ENCODE measurements at places on chromosomes 3 and 15.

GRCh38 chr3:143277531-143277930, 158.0 kb downstream of the CHST2 start:
- no peak for DNase-seq

DNA sequence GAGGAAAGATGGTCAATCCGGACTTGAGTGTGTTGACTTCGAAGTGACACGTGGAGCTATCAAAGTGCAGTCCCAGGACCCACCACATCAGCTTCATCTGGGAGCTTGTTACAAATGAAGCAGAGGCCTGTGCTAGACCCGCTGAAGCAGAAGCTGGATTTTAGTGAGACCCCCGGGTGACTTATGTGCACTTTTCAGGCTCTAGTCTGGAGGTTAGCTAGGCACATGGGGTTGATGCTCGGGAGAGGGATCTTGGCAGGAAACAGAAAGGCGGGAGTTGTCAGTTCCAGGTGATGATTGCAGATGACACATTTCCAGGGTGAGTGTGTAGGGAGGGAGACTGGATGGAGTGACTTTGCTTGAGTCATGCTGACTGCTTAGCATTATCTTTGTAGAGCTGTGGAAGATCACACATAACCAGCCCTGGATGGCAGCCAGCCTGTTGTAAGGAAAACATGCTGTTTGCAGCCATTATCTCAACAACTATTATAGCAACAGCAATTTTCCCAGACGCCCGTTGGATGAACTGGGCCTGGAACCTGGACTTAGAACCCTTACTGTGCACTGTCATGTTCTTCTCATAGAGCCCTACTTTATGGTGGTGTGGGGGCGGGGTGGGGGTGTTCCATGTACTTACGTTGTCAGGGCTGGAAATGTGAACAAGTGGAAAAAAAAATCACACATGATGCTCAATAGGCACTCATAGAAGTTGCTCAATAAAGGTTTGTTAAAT, 122.4 kb downstream of the THSD4 start:
- DNase-seq = peak; percentile 90

GRCh38 chr3:20752416-20752815, 566.4 kb upstream of the SGO1 start:
- no peak for DNase-seq

DNA sequence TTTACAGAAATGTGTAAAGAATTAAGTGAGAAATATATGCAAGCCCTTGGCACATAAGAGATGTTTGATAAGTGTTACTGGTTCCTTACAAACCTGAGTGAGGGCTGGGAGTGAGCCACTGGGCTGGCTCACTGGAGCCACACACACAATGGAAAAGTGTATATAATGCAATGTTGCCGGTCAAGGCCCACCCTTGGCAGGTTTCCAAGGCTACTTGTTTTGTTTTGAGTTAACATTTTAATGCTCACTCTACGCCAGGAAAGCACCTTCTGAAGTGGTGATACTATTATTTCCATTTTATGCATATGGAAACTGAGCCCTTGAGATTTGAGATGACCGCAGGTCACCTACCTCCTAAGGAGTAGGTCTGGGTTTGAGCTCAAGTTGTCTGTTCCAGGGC, 71.8 kb upstream of the FHIT start:
- DNase-seq = no peak

GRCh38 chr3:189947068-189947467, 173.6 kb downstream of the P3H2 start:
- no peak for DNase-seq

DNA sequence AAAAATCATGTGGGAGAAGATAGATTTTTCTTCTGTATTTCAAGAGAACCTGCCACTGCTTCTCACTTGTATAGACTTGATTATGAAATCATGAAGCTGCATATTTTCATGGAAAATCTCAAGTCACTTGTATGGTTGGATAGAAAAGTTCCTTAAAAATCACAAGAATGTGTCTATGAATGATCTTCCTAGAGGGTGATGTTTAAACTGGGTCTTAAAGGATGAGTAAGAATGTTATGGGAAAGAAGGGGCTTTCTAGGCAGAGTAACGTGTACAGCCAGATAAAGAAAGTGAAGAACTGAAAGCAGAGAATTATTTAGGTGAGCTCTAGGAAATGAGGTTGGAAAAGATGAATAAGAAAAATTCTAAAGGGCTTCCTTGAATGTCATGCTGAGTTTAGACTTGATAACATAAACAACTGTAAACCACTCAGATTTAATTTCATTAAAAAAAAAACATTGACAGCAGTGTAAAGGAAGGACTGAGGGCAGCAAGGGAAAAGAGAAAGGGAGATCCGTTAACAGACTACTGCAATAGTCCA, 5.0 kb downstream of the CD47 start:
- no peak for DNase-seq

DNA sequence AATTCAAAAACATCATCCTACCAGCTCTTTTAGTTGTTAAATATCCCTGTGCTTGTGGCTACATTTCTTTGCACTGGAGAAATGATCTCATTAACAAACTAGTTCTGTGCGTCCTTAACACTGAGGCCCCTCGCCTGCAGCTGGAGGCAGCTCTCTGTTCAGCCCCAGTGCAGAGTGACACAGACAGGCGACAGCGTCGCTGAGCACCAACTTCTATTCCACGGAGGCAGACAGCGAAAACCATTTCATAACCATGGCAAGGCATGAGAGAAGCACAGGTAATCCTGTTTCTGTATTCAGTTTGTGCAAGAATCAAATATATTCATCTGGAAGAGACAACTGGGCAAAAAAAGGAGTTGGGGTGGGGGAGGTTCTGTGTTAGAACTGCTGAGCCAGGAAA, 530.7 kb downstream of the ZIC1 start:
- DNase-seq = no peak

DNA sequence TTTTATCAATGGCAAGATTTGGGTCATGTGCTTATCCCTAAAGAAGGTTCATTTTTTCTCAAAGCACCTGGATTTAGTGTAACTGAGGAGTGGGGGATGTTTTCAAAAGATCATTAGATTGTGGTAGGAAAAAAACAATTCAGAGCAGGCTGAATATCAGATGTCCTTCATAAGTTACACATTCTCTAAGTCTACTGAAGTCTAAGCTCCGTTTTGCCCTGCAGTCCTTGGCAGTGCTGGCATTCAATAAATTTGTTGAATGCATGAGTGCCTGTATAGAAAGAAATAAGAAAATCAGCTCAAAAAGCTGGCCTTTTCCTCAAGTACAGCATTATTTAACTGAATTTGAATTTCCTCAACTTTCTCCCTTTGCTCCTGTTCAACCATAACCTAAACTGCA, 819.0 kb upstream of the GRM7 start:
- DNase-seq = no peak

DNA sequence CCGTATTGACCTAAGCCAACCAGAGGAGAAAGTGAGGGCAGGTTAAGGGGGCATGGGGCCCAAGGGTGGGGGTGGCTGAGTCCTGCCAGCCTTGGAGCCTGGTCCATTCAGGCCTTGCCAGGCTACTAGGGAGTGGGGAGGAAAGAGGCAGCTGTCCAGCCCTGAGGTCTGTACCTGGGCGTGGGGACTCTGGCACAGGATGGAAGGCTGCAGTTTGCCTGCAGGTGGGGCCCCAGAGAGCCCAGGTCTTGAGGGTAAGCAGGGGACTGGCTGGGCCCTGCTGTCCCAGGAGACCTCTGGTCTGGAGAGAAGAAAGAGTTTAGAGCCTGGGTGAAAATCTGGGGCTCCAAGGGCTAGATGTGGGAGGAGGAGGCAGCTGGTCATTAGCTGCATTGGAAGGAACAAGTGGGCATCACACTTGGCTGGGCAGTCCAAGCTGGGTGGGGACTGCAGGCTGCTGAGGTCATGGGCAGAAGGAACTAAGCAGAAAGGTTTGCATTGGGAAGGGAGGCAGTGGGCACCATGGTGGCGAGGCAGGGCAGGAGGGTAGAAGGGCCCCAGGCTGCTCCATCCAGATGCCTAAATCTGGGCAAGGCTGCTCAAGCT, 108.4 kb downstream of the OXNAD1 start:
- no peak for DNase-seq

DNA sequence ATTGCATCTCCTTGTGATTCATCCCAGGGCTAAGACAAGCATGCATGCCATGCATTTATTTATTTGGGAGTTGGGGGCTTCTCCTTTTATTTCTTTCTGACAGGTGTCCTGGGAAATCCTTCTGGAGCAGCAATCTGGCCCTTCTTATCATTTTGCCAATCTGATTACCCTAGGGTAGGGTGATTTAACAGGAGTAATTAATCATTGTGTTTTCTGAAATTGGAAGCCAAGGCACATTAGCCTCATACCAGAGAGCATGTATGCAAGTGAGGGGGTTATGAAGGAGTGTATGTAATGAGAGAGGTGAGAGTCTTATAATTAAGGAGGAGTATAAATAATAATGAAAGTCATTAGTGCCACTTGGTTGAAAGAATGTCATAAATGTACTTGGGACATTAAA, 37.4 kb upstream of the ARPP21 start:
- no peak for DNase-seq

GRCh38 chr15:100508641-100509300, 20.0 kb downstream of the CERS3 start:
- DNase-seq = no peak

DNA sequence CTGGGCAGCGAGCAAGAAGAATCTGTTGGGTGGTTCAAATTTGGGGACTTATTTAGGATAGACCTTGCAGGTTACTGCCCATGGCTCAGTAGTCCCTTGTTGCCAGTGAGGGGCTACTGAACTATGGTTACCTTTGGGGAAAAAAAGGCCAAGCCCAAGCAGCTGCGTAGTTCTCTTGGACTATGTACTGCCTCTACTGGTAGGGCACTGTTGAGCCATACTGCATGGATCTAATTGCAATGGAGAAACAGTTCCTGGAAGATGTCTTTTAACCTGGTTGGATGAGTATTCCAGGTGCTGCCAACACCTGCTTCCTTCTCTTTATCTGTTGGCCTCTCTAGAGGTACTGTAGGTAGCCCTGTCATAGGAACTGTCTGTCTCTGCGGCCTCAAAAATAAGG, 671.9 kb upstream of the CBLB start:
- DNase-seq = no peak

GRCh38 chr3:101026244-101026643, 33.0 kb upstream of the ABI3BP start:
- no peak for DNase-seq

- DNase-seq = no peak
Observed at GRCh38 chr15:61582092-61582491, 353.0 kb upstream of the RORA start.

DNA sequence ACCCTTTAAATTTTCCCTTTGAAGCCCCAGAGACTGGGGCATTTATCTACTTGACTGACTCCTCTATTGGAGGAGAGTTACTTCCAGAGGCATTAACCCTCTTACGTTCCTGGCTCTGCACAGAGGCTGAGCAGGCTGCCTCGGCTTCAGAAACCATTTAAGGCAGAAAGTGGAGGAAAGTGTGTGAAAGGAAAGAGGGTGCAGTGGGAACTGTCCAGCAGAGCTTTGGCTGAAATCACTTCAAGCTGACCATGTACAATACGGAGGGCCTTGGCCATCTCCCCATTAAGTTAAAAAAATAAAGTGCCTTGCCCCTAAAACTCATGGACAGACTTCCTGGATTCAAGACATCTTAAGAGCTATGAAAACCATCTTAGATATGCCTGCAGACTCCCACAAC, 238.7 kb downstream of the SV2B start:
- DNase-seq = no peak

DNA sequence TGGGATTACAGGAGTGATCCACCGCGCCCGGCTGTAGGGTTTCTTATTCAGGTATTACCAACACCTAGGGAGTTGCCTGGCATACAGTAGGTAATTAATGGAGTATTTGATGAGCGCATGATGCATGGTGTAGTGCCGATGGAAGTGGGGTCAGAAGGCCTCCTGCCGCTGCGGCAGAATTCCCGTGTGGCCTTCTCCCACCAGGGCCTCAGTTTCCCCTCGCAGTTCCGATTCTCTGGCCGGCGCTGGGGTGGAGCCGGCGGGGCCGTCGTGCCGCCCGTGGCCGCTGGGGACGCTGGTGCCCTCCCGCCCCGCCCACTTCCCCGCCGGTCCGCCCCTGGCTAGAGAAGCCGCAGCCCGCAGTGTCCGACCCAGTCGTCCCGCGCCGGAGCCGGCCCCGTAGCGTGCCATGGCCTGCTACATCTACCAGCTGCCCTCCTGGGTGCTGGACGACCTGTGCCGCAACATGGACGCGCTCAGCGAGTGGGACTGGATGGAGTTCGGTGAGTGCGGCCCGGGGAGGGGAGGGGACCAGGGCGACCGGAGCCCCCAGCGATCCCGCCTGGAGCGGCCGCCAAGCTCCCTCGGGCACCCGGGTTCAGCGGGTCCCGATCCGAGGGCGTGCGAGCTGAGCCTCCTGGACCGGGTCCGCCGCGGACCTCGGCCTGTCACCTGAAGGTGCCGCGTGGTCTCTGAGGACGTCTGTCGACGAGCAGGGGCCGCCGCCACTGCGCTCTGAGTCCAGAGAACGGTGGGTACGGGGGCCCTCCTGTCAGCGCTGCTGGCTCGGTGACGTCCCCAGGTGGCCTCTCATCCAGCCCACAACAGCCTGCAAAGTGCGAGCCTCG, at the start of gene IRAK2:
IRAK2 (plus strand) TSS at position 374 of the 848 bp plus-strand sequence; CDS start at position 410, 36 bp downstream.
- peak; percentile 73 for DNase-seq

DNA sequence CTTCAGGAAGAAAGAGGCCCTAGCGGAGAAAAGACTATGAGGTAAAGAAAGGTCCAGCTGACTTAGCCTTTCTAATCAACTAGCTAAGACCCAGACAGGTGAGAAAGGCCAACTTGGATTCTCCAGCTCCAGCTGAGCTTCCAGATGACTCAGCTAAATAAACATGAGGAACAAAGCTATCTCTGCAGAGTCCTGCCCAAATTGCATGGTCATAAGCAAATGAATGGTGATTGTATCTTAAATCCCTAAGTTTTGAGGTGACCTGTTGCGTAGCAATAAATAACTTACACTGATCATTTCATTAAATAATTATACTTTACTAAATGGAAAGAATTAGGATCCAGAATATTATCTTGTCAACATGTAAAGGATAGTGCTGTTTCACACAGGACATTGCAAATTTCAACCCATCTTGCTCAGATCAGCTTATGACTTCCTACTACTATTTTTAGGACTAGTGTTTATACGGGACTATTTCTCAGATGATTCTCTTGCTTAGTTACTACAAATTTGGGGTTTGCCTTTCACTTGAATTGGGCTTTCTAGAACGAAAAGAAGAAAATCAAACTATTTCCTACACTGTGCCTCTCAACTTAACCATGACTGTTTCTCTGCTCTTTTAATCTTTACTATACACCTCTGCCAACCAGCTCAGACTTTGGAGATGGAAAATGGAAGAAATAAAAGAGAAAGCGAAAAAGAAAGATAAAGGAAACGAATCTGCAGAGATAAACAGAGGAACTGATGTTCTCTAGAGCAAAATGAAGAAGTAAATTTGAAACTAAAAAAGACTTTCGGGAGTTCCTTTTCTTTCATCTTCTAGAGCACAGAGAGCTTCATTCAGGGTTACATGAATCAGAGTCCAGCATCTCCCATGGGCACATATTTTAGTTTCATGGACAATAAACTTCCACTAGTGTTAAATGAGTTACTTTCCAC, 6.6 kb upstream of the ADGRG7 start:
- DNase-seq = no peak

DNA sequence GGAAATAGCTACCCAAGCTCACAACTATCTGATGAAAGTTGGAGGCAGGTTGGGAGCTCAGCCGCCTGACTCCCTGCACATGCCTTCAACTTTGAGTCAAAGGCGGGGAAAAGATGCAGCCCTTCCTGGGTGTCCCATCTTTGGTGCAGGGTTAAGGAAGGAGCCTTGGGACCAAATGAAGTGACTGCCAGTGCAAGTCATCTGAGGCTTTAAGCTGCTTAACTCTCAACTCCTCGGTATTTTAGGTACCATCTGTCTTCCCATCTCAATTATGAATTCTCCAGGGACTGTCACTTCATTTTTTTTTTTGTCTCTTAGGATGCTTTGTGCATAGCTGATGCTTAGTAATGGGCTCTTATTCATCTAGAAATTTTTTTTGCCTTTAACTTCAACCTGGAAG, 408.8 kb upstream of the C2CD4B start:
- no peak for DNase-seq

GRCh38 chr15:51917493-51917892, 54.1 kb downstream of the LEO1 start:
- DNase-seq = peak; percentile 19

All from HTR-8/SVneo (cell line).